Pulmonary artery endothelial cell (primary cell): ENCODE measurements at places on chromosomes 7 and 10. TPM values are rescaled to one million over a fixed set of nuclear protein-coding genes. Genes with fewer than 3 reads are reported as not detected.

Gene UPK3B
- total RNA-seq = not detected in 2 replicates

Gene CPXM2
- total RNA-seq = 4.9 and 9.2 TPM in 2 replicates

Gene C10orf67
- total RNA-seq = not detected in 2 replicates

Gene HOXA10
- 0.07 and 0.14 TPM in 2 replicates for total RNA-seq

Gene IMMP2L
- 9.6 and 10.8 TPM in 2 replicates for total RNA-seq

Gene SEC31B
- total RNA-seq = 2.3 and 2.4 TPM in 2 replicates

Gene MCU
- total RNA-seq = 22.4 and 29.9 TPM in 2 replicates

Gene TMEM176B
- not detected in 2 replicates for total RNA-seq

Gene SP8
- not detected in 2 replicates for total RNA-seq

Gene ACSM6
- not detected in 2 replicates for total RNA-seq
